ENCODE measurements at places on chromosomes 11 and 22. TPM values are rescaled to one million over a fixed set of nuclear protein-coding genes. Genes with fewer than 3 reads are reported as not detected.

The MAPK1 gene
- 96.4 TPM for total RNA-seq

The CSNK1E gene
- total RNA-seq, result 154 TPM

The SAA1 gene
- total RNA-seq, result not detected

The MN1 gene
- 12.9 TPM for total RNA-seq

The TRIM66 gene
- total RNA-seq, result 7.8 TPM

The FGF4 gene
- total RNA-seq, result not detected

The ANO9 gene
- total RNA-seq, result not detected

The NUCB2 gene
- total RNA-seq, result 111 TPM

The IL17REL gene
- 0.69 TPM for total RNA-seq

The BATF2 gene
- total RNA-seq, result not detected

The OR5A1 gene
- not detected for total RNA-seq

The TCF20 gene
- total RNA-seq, result 64.4 TPM

The TMEM191C gene
- 6.0 TPM for total RNA-seq

The DDX10 gene
- total RNA-seq, result 25.8 TPM

The C1QTNF4 gene
- 33.2 TPM for total RNA-seq

The HTR3B gene
- 0.23 TPM for total RNA-seq

The LDLRAD3 gene
- total RNA-seq, result 67.6 TPM

The CASP1 gene
- 3.7 TPM for total RNA-seq

The ANGPTL5 gene
- total RNA-seq, result 0.23 TPM

The NFAM1 gene
- total RNA-seq, result 1.6 TPM

The CYTH4 gene
- total RNA-seq, result 3.2 TPM

The OR51E2 gene
- under 0.01 TPM for total RNA-seq
